ENCODE measurements at places on chromosomes 6 and 20.

GRCh38 chr6:131600716-131601115 is 27.3 kb downstream of the MED23 start:
- no peak for DNase-seq

DNA sequence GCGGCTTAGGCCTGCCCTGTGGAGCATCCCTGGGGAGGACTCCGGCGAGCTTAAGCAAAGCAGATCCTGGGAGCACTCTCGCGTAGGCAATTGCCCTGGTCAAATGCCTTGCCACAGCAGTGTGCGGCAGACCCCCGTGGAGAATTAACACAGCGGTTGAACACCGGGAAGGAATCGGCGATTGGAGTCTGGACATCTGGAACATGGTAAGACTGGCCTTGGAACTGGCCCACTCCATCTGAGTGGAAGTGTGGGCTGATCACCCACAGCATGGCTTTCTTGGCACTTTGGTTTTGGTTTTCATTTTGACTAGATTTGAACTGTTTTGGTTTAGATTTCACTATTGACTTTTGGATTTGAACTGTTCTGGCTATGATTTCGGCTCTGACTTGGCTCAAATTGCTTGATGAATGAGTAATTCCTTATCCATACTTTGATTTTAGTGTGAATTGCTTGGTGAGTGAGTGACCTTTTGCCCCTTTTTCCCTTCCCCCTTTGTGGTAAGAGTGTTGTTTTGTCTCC is 300.7 kb downstream of the RNGTT start:
- no peak for DNase-seq

DNA sequence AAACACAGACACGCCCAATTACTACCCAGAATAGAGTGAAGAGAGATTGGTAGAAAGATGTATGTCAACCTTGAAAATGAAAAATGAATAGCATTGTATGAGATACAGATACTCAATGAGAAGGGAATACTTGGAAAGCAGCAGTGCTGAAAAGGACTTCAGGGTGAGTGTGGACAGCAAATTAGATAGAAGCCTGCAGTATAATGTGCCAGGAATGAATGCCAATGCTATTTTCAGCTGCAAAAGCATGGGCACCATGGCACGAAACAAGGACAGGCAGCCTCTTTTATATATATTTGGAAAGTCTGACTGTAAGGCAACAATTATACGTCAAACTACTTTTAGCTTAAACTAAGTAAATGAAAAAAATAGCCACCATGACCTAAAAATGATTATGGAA is 118.2 kb downstream of the PTCHD4 start:
- DNase-seq, result no peak

DNA sequence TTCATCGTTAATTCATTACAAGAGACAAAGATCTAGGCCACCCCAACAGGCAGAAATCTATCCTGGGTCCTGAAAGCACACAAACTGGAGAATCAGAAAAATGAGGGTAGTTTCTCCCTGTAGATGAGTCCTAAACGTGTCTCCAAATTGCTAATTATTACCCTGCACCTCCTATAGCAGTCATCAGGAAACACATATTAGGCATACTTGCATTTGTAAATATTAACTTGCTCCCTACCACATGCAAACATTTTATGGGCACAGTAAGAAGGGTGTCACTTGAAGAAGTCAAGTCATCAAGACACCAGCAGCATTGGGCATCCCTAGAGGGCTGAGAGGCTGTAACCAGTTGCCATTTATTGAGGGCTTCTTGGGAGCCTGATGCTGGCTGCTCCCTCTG is 17.9 kb upstream of the SIRPB1 start:
- no peak for DNase-seq
